Activated T-helper 1 cell treated with anti-CD3 and anti-CD28 coated beads, Interleukin-2, amount 50 U/mL, for 16 hours (primary cell): ENCODE measurements at places on chromosomes 7 and 10.

GRCh38 chr10:25815999-25816768 is 117.8 kb upstream of the MYO3A start:
- no peak for DNase-seq

GRCh38 chr7:43152696-43153095 is 40.2 kb downstream of the HECW1 start:
- DNase-seq, result no peak

GRCh38 chr7:29045258-29046086 is 87.3 kb upstream of the TRIL start:
- no peak for DNase-seq

- no peak for DNase-seq
These were observed 52.0 kb downstream of the P4HA1 start for GRCh38 chr10:73044378-73045285.

DNA sequence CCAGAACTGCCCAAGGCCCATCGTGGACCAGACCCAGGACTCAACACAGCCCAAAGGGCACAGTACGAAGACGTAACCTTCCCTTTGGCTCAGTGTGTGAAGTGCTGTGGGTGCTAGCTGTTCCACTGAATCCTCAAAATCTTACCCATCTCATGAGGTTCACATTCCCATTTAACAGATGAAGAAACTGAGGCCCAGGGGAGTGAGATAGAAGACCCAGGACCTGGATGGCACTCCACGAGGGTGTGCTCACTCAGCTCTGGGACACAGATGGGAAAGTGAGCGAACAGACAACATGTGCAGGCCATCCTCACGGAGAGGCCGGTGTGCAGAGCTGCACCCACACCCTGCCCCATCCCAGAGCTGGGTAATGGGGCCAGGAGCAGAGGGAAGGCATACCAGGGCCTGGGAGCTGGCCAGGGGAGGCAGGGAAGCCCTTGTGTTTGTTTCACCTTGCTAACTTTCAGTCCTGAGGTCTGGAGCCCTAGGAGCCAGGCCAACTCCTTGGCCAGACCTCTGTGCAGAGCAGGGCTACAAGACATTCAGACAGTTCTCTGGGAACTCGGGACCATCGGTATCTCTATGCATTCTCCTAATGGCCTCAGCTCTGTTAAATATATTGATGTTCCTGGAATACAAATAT is 100.3 kb upstream of the ZMIZ1 start:
- DNase-seq, result no peak

DNA sequence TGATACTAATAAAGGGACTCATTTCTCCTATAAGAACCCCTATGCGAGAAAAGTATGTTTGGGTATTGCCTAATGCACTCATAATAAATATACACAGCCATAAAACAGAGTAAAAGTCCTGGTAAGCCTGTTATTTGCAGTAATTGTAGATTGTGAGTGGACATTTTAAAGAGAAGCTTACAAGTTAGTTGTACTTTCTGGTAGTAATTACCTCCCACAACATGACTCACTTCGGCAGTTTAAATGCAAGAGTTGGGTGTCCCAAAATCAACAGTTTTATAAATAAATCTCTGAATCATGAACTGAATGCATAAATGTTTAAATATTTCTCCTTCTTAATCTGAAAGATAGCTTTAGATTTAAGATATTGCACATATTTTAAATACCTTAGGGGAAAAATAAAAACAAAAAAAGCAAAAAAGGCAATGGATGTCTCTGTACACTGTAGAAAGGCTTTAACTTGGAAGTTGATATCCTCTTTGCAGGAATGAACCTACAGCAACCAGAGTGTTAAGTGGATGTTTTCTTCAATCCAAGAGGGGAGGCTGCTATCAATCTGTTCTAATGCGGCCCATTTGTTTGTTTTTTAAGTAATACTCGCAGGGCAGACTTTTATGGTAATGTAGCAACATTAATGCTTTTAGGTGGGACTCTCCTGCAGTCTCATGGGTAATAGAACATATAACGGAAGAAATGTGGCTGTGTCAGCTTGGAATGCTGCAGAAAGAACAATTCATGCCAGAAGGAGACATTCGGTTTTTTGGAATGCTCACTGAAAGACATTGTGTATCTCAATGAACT is 57.3 kb upstream of the ZEB1 start:
- no peak for DNase-seq

DNA sequence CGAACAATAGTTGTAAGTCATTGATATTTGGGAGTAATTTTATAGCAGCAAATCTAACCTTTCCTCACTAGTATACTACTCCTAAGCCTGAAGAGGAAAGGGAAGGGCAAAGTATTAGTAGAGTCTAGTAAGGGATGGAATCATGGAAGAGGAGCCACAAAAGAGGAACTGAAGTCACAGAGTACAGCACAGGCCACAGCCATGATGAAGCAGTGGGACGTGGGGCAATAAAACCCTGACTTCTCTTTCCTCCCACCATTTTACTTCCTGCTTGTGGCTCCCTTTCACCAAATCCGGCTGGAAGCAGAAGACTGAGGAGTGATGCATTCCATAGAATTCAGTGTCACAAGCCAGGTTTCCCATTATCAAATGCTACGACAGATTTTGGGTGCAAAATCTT is 58.7 kb downstream of the CABCOCO1 start:
- DNase-seq, result no peak

DNA sequence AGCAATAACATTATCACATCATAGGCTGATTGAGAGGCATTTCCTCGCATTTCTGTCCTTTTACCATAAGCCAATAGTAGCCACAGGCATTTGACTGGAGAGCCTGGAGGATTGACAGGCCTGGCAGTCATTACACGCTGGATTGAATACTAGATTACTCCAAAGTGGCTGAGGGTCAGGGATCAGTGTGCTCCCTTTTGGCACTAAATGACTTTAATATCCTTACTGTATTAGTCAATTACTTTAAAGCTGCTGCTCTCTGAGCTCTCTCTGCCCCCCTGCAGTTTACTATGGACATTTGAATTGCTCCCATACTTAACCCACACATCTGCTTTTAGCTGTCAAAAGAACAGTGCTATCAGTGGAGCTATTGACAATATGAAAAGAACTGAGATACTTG is 302.0 kb downstream of the TFEC start:
- DNase-seq, result no peak

- DNase-seq, result no peak
These were observed 192.3 kb upstream of the PITRM1 start for GRCh38 chr10:3364768-3365480.

DNA sequence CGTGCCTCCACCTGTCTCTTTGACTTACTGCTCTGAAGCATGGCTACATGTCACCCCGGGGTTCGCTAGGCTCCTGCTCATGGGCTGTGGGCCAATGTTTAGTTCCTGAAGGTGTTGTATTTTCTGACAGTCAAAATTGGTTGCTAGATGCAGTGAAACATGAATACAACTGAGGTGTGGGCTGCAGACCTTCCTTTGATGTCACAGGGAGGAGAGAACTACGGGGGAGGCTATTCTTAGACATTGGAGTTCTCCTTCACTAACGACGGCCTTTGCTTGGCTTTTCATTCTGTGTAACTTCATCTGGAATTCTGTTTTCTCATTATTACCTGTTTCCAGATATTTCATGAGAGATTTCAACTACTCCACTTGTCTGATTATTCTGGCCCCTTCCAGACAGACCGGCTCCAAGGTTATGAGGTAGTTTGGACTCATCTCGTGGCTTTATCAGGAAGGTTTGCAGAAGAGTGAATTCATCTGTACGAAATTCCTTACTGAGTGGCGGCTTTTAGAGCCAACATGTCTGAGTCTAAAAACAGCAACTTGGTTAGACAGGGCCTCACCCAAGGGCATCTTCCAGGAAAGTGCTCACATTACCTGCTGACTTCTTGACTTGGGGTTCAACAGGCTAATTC is 774.7 kb downstream of the SUGCT start:
- DNase-seq, result no peak

- no peak for DNase-seq
These were observed 102.4 kb downstream of the CFTR start for GRCh38 chr7:117582219-117582704.

DNA sequence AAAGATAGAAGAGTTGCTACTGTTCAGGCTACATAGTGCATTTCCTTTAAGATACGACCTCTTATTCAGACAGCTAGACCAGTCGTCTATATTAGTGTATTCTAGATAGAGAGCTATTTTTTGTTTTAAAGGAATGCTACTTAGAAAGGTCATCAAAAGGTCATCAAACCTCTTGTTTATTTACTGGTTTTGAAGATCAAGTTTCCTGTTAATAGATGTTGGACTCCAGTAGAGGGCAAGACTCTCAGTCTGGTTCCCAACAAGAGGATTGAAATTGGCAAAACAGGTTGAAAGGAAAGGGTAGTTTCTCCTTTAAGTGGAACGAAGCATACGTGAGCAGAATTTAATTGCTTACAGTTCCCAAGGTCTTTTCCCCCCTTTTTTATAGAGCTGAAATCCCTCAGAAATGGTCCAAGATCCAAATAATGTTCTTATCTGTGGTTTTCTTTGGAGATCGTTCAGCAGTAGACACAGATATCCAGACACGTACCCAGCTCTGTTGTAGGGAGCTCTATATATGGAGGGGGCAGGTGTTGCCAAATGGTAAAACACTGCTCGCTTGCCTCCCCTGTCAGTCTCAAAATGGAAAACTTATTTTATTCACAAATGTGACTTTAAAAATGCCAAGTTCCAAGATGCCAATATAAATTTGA is 37.2 kb downstream of the BAMBI start:
- DNase-seq, result no peak

DNA sequence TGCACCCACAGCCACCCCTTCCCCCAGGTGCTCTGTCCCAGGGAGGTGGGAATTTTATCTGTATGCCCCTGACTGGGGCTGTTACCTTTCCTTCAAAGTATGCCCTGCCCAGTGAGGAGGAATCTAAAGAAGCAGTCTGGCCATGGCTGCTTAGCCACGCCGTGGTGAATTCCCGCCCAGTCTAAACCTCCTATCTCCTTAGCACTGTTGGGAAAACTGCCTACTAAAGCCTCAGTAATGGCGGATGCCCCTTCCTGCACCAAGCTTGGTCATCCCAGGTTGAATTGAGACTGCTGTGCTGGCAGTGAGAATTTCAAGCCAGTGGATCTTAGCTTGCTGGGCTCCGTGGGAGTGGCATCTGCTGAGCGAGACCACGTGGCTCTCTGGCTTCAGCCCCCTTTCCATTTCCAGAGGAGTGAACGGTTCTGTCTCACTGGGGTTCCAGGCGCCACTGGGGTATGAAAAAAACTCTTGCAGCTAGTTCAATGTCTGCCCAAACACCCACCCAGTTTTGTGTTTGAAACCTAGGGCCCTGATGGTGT is 87.2 kb downstream of the ABCC2 start:
- DNase-seq, result no peak

- no peak for DNase-seq
These were observed 167.0 kb upstream of the CDK1 start for GRCh38 chr10:60611291-60611747.

- no peak for DNase-seq
These were observed 18.7 kb downstream of the CALD1 start for GRCh38 chr7:134798155-134798554.

DNA sequence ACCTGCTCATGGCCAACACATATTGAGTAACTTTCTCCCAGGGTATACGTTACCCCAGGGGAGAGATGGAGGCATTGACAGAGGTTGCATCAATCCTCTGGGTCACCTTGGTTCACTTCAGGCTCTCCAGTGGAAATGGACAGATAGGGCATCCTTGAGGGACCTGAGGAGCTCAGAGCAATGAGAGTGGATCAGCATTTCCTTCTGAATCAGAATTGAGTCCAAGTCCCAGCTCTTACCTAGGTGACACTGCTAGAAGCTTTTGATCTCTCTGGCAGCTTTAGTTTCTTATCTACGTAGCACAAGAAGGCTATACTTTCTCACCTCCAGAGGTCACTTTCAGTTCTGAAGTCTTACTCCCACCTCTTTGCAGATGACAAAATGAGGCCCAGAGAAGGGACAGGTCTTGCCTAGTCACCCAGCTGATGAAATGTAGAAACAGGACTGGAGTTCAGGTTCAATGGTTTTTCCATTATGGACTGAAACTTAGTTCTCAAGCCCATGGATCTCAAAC is 35.2 kb downstream of the PANK1 start:
- DNase-seq, result no peak

- no peak for DNase-seq
These were observed 111.5 kb downstream of the CCNY start for GRCh38 chr10:35447693-35448407.

DNA sequence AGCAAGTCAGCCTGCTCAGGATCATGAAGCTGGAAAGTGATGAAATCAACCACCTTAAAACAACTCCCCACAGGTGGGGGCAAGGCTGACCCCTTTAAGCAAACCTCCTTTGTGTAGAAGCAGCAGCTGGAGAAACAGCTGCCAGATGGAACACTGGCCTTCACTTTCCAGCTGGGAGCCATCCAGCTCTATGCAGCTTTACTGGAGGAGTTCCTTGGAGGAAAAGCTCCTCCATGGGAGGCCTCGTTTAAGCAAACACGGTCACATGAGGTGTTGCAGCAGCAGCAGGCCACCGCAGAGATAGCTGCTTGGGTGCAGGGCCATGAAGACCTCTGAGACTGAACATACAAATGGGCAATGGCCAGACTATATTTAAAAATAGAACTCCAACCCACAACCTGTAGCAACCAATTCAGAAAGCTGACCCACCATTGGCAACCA is 13.0 kb upstream of the DLG5 start:
- no peak for DNase-seq

- no peak for DNase-seq
These were observed 70.6 kb downstream of the PTPRE start for GRCh38 chr10:127977357-127978009.

DNA sequence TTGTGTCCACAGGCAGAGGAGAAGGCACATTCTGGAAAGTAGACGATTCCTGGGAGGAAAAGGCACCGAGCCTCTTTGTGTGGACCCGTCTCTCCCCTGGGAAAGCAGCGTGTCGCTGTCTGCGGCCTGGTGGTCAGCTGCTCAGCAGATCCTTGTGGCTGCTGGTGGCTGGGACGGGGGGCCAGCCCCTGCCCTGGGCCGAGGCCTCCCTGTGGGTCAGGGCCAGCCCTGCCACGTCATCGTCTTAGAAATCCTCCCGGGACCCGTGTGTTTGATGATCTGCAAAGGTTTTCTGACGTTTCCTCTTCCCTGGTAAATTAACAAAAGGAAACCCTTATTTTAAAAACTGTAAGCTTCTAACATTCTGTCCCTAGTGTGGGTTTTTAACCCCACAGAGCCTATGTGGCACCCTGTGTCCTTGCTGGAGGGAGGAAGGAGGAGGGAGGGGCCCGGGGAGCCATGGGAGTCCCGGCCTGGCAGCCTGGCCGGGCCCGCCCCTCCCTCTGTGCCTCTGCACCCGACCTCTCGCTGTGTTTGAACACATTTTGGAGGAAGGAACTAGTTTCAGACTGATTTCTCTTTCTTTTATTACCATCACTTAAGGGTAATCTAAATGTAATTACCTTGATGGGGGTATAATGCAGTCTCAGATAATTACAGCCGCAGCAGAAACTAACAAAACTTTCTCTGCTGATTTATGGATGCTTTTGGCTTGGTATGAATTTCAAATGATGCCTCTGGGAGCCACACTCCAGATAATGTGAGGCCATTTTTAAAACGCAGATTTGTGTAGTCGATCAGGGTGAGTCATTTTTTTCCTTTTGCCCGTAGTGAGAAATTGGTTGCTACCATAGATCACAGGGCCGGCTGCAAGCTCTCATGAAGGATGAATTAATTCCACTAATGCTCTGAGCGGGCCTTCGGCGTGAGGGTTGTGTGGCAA is 85.5 kb downstream of the NKX6-2 start:
- DNase-seq, result no peak
